NCI-H345 (cell line): ENCODE measurements at places on chromosomes 5 and 9.

- no peak for DNase-seq
Observed at GRCh38 chr9:27065288-27065687, 43.7 kb upstream of the TEK start.

GRCh38 chr5:56054666-56055065 is 59.9 kb upstream of the IL6ST start:
- DNase-seq = no peak

DNA sequence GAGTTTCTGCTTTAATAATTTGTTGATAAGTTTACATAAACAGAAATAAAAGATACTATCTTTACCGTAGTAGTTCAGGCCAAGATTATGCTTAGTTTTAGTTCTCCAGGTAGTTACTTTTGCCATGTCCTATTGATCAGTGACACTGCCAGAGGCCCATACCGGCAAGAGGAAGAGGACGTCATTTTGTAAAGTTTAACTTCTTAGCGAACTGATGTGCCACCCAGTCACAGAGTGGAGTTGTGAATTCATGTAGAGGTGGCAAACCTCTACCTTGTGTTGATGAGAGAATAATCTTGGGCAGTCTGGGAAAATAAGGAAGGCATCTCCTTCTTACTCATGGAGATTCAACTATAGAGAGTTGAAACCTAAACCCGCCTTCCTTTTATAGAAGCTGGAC is 21.8 kb downstream of the RGMB start:
- no peak for DNase-seq

- no peak for DNase-seq
Observed at GRCh38 chr5:97042996-97043395, 99.4 kb downstream of the LIX1 start.

GRCh38 chr5:168086104-168086610 is 205.3 kb upstream of the WWC1 start:
- no peak for DNase-seq

- DNase-seq = no peak
Observed at GRCh38 chr5:156802501-156802900, 47.6 kb upstream of the PPP1R2B start.

- DNase-seq = no peak
Observed at GRCh38 chr9:117714282-117714681, 10.1 kb downstream of the TLR4 start.
